ENCODE measurements at places on chromosomes 11 and 22. TPM values are rescaled to one million over a fixed set of nuclear protein-coding genes. Genes with fewer than 3 reads are reported as not detected.

The TRPM5 gene
- total RNA-seq: not detected

The LARGE1 gene
- 4.4 TPM for total RNA-seq

The SLC22A6 gene
- total RNA-seq: not detected

The CHADL gene
- total RNA-seq: not detected

The BIK gene
- 0.89 TPM for total RNA-seq

The RAB39A gene
- 0.27 TPM for total RNA-seq

The OR5P2 gene
- total RNA-seq: not detected

The MTNR1B gene
- total RNA-seq: not detected

The RTN4RL2 gene
- total RNA-seq: 129 TPM

The SELENOO gene
- 18.0 TPM for total RNA-seq

Measured in A549 treated with RU486 at 1 μM for 4 hours (cell line).